Stimulated activated CD8-positive, alpha-beta memory T cell treated with anti-CD3 and anti-CD28 coated beads, Interleukin-15, amount 100 ng/mL, for 1 hour (primary cell): ENCODE measurements at places on chromosomes 2 and 18.

GRCh38 chr18:10057401-10057893 is 143.6 kb downstream of the VAPA start:
- no peak for DNase-seq

GRCh38 chr18:65363911-65364632 is 386.7 kb upstream of the CDH7 start:
- DNase-seq = no peak

DNA sequence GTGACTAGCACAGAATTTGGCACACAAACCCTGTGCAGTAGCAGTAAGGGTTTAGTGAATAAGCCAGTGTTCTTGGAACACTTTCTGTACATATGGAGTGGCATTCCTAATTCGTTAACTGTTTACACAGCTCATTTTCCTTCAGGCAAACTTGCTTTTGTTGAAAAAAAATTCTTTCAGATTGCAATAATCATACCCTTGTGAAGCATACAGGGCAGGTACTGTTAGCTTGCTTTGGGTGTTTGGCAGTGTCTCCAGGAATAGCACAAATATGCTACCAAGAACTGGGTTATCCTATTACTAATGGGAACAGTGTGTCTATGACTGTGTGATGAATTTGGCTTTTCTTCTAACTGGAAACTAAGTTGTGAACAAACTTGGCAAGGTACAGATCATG is 33.4 kb downstream of the UGP2 start:
- DNase-seq = no peak

- no peak for DNase-seq
These were observed 90.8 kb downstream of the FAM124B start for GRCh38 chr2:224310943-224311625.

- DNase-seq = no peak
These were observed 116.4 kb downstream of the CHN1 start for GRCh38 chr2:174888646-174889271.

DNA sequence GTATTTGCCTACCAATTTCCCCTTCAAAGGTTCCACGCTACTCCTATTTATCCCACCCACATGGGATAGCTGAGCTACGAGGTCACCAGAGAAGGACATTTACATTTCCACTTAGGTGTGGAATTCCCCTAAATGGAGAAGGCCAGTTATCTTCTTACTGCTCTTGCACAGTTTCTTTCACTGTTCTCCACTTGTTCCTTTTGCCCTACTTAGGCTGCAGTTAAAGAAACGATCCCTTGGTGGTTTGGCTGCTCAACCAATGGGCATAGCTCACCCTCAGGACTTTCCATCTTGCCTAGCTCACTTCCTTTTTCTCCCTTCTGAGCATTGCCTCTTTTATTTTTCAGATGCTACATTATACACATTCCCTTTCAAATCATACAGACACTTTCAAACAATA is 11.2 kb upstream of the NABP1 start:
- no peak for DNase-seq

DNA sequence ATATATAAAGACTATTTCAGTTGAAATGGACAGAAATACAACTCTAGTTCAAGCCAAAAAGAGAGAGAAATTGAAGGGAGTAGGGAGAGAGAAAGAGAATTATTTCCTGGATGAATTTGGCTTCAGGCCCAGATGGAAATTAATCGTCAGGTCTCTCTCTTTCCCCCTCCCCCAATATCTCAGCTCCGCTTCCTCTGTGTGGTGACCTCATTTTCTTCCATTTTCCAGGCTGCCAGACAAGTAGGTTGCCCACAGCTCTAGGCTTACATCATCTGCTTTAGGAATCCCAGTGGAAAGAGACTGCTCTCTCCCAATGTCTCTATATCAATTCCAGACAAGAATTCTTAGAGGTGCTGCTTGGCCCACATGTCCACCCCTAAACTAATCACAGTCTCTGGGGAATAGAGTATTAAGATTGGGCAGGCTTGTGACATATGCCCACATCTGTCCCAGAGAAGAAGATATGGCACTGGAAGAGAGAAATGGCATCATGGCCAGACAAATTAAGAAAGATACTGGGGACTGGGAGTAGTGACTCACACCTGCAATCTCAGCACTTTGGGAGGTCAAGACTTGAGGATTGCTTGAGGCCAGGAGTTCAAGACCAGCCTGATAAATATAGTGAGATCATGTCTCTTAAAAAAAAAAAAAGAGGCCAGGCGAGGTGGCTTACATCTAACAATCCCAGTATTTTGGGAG is 37.2 kb upstream of the CFAP36 start:
- no peak for DNase-seq

- no peak for DNase-seq
These were observed 25.9 kb downstream of the CD28 start for GRCh38 chr2:203732092-203732952.

GRCh38 chr2:191854382-191855372 is 7.8 kb upstream of the CAVIN2 start:
- DNase-seq = no peak

DNA sequence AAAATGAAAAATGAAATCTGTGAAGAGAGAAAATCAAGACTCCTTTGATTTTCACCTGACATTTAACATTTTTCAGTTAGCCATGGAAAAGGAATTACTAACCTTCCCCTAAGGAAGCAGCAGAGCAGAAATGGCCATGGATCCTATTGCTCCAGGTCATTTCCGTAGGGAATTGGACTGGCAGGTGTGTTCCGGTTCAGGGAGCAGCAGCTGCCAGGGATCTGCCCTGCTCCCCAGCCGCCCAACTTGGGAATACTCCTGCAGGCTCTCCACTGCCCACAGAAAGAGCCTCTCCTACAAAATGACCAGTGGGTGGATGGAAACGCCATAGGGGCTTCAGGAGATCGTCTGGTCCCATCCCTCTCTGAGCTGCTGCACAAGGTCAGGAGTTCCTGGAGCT is 86.0 kb upstream of the MAPK4 start:
- no peak for DNase-seq

GRCh38 chr2:142937347-142937746 is 59.9 kb downstream of the KYNU start:
- DNase-seq = no peak

DNA sequence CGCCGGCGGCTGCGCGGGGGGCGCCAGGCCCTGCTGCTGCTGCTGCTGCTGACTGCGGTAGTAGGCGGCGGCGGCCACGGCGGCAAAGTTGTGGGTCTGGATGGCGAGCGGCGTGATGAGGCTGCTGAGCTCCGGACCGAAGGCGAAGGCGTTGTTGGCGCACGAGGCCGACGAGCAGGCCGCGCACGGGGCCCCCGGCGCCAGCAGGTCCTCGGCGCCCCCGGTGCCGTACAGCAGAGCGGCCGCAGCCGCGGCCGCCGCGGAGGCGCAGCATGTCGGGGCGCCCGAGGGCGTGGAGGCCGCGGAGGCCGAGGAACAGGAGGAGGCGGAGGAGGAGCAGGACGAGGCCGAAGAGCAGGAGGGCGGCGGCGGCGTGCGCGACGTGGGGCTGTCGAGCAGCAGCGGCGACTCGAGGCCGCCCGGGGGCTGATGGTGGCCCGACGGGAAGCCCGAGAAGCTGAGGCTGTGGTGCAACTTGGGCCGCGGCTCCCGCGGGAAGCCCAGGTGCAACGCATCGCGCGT is 1.8 kb downstream of the ZFP36L2 start:
- no peak for DNase-seq

GRCh38 chr2:57527685-57528084 is 518.9 kb upstream of the VRK2 start:
- no peak for DNase-seq

DNA sequence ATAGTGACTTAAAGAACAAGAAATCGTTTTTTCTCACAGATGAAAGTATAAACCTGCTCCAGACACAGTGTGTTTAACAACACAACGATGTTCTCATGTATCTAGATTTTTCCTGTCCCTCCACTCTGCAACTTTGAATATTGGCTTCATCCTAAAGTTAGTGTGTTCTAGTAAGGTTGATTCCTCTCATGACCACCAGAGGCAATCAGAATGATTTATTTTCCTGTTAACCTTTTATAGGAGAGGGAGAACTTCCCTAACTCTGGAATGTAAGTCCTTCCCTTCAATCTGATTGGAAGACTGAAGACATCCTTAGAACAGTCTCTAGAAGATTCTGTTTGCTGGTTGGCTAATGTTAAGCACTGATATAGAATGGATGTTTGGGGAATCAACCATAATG is 41.0 kb upstream of the TAF4B start:
- DNase-seq = no peak

DNA sequence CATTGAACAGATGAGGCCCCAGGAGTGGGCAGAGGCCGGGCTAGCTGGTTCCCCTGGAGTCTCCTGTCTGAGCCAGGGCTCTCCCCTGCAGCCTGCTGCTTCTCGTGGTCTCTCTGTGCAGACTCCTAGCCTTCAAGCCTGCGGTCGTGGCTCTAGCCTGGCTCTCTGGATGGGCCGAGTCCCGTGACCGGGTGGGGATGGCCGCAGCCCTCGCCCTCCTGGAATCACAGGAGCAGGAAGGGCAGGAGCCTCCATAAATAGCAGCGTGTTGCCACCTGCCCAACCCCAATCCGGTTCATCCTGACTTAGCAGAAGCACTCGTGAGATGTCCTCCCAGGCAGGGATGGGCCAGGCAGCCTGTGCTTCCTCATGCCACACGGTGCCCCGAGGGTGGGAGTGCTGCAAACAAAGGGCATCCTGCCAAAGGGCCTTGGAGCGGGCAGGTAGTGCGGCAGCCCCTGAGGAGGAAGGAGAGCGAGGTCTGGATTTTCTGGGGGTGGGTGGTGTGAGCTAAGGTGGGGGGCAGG is 43.9 kb downstream of the FOSL2 start:
- no peak for DNase-seq

DNA sequence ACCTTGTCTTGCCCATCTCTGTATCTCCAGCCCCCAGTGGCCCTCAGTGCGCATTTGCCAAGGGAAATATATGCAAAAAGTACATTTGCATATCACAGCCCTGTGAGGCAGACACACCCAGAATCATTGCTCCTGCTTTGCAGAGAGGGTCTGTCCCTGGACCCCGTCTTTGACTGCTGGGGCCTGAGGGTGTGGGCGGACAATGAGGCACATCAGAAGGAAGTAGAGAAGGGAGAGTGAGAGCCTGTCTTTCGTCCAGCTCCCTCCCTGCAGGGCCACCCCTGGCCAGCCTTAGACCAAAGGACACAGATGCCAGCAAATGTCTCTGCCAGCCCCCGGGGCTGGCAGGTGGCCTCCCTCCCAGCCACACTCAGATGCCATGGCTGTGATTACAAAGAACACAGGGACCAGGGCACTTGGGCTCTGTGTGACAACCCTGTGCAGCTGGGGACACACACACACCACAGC is 516.2 kb upstream of the MYT1L start:
- DNase-seq = no peak

DNA sequence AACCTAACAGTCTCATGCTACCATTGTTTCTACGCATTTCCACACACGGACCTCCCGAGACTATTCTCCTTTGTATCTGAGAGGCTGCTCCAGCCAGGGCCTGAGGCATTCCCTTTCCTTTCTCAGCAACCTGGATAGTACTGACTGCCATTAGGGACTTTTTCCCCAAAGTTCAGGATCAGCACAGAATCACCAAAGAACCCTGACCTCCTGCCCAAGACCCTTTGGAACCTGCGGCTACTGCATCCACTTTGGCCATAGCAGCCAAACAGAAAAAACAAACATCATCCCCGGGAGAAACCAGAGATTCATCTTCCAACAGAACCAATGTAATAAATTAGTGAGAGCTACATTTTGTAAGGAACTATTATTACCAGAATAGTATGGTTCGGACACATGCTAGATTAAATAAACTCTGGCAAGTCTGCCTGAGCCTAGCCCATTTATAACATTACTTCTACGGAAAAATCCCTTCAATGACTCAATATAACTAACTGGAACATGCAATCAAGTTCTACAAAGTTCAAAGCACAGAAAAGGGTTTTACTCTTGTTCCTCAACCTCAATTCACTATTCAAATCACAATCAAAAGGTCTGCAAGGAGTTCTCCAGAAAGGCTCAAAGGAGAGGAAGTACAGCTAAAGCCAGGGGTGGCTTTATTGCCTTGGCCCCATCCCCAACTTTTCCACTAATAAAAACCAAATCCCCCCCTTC is 51.8 kb downstream of the LPIN2 start:
- DNase-seq = no peak

- DNase-seq = no peak
These were observed 112.1 kb downstream of the DOCK10 start for GRCh38 chr2:224930124-224930523.

- DNase-seq = no peak
These were observed 71.6 kb downstream of the LNPK start for GRCh38 chr2:175930504-175930903.

- peak; percentile 29 for DNase-seq
These were observed 61.4 kb downstream of the TTC39C start for GRCh38 chr18:24075767-24076597.

DNA sequence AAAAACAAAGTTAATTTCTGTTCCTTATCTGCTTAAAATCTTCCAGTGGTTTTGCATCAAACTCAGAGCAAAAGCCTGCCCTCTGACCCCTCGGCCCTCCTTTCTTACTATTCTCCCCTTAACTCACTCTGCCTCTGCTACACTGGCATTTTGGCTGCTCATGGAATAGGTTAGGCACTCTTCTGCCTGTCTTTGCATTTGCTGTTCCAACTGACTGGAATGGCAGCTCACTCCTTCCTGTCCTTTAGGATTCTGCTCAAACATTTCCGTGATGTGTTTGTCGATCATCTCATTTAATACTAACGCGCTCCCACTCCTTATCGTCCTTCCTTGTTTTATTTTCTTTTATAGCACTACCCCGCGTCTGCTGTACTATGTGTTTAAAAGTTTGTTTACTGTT is 815 bp downstream of the CEBPZ start:
- DNase-seq = no peak

DNA sequence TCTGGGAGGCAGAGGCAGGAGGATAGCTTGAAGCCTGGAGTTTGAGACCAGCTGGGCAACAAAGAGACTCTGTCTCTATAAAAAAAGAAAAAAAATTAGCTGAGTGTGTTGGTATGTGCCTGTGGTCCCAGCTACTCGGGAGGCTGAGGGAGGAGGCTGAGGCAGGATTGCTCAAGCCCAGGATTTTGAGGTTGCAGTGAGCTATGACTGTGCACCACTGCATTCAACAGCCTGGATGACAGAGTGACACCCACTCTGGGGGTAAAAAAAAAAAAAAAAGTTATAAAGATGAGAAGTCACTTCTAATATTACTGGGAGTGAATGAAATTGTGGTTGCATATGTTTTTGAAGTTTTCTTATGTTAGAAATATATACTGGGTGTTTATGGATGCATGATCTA is 71.6 kb downstream of the C2orf74 start:
- no peak for DNase-seq

DNA sequence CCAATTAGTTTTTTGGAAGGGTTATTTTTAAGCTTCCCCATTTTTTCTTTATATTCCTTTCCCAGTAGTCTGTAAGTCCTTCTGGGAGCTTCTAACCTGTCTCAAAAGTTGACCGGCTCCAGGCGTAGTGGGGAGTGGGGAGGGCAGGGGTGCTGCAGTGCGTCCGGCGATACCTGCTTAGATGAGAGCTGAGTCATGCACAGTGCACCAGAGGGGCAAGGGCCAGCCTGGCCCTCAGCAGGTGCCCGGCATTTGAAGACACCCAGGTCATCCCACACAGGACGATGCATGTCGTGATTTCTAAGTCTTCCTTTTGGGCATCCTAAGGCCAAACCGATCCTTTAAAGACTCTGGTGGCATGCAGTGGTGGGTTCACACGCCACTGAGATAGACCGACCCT is 73.4 kb downstream of the TPO start:
- no peak for DNase-seq

- no peak for DNase-seq
These were observed 139.0 kb downstream of the MSH2 start for GRCh38 chr2:47541848-47542450.

GRCh38 chr2:22890132-22890531 is 494.8 kb upstream of the KLHL29 start:
- no peak for DNase-seq

GRCh38 chr18:36578871-36579710 is 249.7 kb downstream of the TPGS2 start:
- DNase-seq = no peak
